ENCODE measurements at places on chromosomes 7 and 10.

- DNase-seq, result no peak
Observed at GRCh38 chr7:114405427-114405826, 9.2 kb upstream of the FOXP2 start.

- no peak for DNase-seq
Observed at GRCh38 chr10:63683223-63683622, 162.0 kb downstream of the REEP3 start.

GRCh38 chr7:84228526-84228925 is 33.9 kb upstream of the SEMA3A start:
- no peak for DNase-seq

GRCh38 chr7:21030237-21030871 is 243.7 kb upstream of the SP8 start:
- no peak for DNase-seq

- DNase-seq, result no peak
Observed at GRCh38 chr10:72251635-72252034, 22.1 kb upstream of the DDIT4 start.

- no peak for DNase-seq
Observed at GRCh38 chr10:70558871-70559810, 43.4 kb downstream of the PRF1 start.

- DNase-seq, result no peak
Observed at GRCh38 chr7:73342645-73343044, 14.7 kb downstream of the FKBP6 start.

Measured in G401 (cell line).